ENCODE measurements at places on chromosomes 16 and 17. TPM values are rescaled to one million over a fixed set of nuclear protein-coding genes. Genes with fewer than 3 reads are reported as not detected.

The CCDC78 gene
- total RNA-seq = 2.3 TPM

The TSNAXIP1 gene
- 0.33 TPM for total RNA-seq

The TNFSF13 gene
- 4.0 TPM for total RNA-seq

The KRTAP4-3 gene
- not detected for total RNA-seq

GRCh38 chr17:81926451-81927151, 934 bp downstream of the MAFG start:
- DNase-seq = peak; percentile 70

GRCh38 chr16:81650982-81651562, 128.0 kb upstream of the PLCG2 start:
- DNase-seq = no peak

DNA sequence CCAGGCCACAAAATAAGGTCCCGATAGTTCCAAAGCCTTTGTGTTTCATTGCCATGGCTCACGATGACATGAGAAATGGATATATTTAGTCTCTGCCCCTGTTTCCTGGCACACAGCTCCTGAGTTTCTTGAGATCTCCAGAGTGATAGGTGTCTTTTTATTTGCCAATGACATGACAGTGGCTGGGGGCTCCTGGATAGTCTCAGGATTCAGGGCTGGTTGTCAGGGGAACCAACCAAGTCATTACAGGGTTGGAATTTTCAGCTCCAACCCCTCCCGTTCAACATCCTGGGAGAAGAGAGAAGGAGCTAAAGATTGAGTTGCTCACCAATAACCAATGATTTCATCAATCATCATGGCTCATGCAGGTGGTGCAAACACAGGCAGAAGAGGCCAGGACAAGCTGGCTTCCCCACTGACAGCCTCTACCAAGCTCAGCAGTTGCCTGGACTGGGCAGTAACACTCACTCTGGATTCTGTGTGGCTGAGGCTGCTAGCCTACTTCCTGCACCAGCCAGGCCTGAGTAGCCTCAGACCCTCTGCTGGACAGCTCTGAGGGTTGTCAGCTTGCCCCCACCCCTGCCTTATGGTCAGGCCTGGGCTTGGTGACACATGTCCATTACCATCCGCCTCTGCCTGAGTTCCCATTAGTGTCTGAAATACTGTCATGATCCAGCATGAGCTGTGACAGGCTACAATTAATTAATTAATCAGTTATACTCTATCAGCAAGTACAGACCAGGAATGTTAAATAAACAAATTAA, 534.4 kb upstream of the CDH5 start:
- no peak for DNase-seq

GRCh38 chr17:63834431-63835166, 7.1 kb upstream of the FTSJ3 start:
- DNase-seq = peak; percentile 73

DNA sequence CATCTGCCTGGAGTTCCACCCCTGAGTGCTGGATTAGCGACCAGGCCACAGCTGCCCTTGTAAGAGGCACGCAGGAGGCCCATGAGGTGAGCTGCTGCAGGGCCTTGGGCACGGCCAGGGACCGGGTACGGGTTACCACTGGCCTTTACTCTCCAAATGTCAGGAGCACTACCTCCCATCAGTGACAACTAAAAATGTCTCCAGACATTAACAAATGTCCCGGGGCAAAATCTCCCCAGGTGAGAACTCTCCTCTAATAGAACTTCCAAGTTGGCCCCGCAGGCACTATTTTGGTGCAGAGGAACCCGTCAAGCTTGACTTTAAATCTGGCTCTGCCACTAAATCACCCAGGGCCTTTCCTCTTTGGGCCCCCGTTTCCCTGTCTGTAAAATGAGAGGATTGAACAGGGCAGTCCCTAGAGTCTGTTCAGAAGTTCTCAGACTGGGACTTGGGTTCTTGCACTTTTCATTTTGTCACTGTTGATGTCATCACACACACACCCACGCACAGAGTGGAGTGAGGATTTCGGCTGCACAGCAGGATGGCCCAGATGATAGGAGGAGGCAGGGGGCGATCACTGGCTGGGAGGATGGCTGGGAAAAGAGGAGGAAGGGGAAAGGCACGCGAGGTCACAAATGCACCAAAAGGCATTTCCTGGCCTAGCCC, 24.5 kb upstream of the MAPT start:
- no peak for DNase-seq

DNA sequence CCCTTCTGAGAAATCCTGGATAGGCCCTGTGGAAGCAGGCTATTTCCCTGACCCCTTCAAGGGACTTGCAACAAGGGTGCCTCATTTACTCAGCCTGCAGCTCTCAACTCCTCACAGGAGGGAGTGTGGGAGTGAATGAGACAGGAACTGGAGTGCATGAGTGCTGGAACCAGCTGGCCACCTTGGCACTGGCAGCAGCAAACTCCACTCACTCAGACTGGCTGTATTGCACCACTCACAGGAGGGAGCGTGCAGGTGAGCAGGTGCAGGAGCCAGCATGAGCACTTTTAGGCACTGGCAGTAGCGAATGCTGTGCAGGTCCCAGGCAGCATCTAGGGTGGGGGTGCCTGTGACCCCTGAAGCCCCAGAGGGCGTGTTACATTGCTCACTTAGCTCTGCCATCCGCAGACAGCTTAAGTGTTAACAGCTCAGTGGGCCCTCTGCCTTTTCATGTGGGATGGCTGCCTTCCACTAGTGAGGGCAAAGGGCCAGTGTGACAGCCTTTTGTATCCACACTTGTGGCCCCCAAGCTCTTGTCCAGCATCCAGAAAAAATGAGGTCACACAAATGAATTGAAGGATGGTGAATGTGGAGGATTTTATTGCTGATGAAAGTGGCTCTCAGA, 11.0 kb upstream of the ZNHIT3 start:
- no peak for DNase-seq

DNA sequence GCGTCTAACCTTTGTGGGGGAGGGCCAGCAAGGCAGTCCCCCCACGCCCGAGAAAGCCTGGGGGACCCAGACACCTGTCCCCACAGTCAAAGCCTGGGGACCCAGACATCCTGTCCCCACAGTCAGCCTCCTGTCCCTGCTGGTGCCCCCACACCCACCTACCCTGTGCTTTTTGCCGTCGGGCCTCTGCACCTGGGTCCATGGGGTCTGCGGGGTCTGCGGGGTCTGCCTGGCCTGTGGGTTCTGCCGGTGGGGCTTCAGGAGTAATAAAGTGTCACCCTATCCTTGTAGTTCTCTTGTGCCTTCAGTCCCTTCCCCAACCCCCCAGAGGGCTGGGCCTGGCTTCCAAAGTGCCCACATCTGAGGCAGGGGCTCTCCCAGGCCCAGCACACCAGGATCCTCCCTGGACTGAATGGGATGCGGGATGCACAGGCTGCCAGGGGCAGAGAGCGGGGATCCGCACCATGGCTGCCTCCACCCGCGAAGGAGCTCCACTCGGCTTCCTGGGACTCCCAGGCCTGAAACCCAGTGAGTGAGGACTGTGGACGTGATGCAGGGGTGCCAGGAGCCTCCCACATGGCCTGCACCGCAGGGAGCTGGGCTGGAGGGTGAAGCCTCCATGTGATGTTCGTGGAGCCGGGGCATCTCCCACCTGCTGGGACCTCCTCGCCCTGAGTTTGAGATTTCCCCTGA, 16.3 kb upstream of the DPEP1 start:
- no peak for DNase-seq

GRCh38 chr17:72372185-72372584, 251.4 kb downstream of the SOX9 start:
- DNase-seq = no peak
